CD8-positive, alpha-beta memory T cell (primary cell): ENCODE measurements at places on chromosomes 3 and 15.

GRCh38 chr3:134361162-134361835 lies 12.9 kb downstream of the AMOTL2 start:
- no peak for DNase-seq

- no peak for DNase-seq
Observed at GRCh38 chr3:74676-75243, 121.8 kb upstream of the CHL1 start.

DNA sequence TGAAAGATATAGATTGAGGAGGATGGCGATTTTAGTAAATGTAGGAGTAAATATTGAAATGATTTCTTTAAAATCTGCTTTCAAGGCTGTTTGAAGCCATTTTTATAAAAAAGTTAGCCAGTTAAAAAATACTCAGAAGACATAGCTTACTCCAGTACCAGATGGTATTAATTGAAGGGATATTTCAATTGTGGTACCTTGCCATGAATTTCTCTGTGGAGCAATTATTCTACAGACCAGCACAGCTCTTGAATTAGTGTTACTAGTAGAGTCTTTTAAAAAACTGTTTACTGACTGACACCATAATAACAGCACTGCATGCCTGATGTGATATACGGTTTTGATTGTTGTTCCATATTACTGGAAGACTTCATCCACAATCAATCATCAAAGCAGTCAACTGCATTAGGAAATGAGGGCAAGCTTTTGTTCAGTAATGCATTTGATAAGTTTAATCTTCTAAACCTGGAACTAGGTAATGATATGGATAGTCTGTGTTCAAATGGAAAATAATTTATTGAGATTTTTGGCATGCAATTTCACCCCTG lies 106.4 kb downstream of the MFSD1 start:
- no peak for DNase-seq

DNA sequence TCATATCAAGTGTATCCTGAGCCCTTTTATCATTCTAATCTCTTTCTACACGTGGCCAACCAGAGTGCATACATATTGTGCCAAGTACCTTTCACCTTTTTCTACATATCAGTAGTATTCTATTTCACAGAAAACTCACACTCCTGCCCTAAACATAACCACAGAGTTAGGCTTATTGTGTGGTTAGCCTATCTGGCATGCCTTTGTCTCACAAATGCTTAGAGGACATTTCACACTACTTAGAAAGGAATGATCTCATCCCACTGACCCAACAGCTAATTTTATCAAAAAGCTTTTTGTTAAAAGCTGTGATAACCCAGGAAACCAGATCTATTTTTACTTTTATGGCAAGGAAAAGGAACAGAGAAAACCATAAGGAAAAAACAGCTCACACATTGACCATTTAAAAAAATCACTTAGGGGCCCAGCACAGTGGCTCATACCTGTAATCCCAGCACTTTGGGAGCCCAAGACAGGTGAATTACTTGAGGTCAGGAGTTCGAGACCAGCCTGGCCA lies 17.8 kb upstream of the MAP4 start:
- DNase-seq, result no peak

GRCh38 chr3:164533275-164533674 lies 545.0 kb downstream of the SI start:
- DNase-seq, result no peak

DNA sequence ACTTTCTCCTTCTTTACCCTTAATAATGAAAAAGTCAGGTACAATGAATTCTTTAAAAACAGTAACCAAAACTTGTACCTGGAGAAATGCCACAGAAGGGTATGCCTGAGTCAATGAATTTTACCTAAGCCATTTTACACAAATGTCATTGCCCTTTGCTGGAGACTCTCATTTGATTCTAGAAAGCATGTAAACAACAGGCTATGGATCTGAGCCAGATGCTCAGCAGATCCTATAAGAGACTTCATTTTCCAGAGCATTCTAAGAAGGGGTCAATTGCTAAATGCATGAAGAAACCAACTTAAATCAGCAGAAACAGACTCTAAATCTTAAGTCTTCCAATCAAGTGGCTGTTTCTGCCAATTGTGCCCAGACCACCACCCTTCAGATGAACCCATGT lies 83.8 kb upstream of the GALNT15 start:
- DNase-seq, result no peak

- DNase-seq, result no peak
Observed at GRCh38 chr3:27500035-27500434, 15.9 kb upstream of the SLC4A7 start.

GRCh38 chr15:69119001-69119400 lies 41.4 kb upstream of the GLCE start:
- no peak for DNase-seq
